ENCODE measurements at places on chromosomes 16 and 17. TPM values are rescaled to one million over a fixed set of nuclear protein-coding genes. Genes with fewer than 3 reads are reported as not detected.

The HSPB9 gene
- total RNA-seq: not detected

The ADAM11 gene
- 0.32 TPM for total RNA-seq

The SEPTIN1 gene
- under 0.01 TPM for total RNA-seq

The RNU2-1 gene
- not detected for total RNA-seq

The KRT40 gene
- not detected for total RNA-seq

The VPS4A gene
- total RNA-seq: 25.9 TPM

The TBC1D3G gene
- total RNA-seq: not detected

The NDRG4 gene
- total RNA-seq: 20.0 TPM

The SDR42E2 gene
- under 0.01 TPM for total RNA-seq

The NDUFAF8 gene
- 71.5 TPM for total RNA-seq

The AOC3 gene
- 1.9 TPM for total RNA-seq

The HSD11B2 gene
- not detected for total RNA-seq

The PLA2G15 gene
- total RNA-seq: 19.4 TPM

The EVPLL gene
- total RNA-seq: not detected

The ABCA8 gene
- total RNA-seq: 78.8 TPM

The GOT2 gene
- total RNA-seq: 12.4 TPM

The SPATA32 gene
- total RNA-seq: not detected

The NPIPB13 gene
- 1.7 TPM for total RNA-seq

The ABCA10 gene
- total RNA-seq: 5.2 TPM

The STH gene
- total RNA-seq: not detected

The VASN gene
- total RNA-seq: 98.9 TPM

Data from bronchial smooth muscle cell (primary cell).